ENCODE measurements at places on chromosomes 16 and 17.

DNA sequence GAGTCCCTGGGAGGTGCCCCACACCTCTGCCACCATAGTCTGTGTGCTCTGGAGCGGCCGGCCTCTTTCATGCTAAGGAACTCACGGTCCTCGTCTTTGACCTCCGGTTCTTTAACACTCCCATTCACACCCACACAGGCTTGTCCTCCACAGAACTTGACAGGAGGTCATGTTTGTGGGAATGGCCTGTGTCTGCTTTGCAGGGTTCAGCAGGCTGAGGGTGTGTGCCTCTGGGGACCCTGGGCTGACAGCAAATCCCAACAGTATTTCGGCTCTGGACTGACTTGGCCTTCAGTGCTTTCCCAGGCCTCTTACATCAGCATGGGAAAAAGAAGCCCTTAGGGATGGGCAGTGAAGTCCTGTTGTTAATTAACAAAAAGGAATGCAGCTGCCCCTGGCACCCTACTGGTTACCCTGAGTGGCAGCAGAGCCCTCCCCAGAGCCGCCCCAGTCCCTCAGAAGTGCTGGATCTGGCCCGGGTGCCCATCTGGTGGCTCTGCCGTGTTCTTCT lies 35.4 kb upstream of the ADORA2B start:
- no peak for DNase-seq

DNA sequence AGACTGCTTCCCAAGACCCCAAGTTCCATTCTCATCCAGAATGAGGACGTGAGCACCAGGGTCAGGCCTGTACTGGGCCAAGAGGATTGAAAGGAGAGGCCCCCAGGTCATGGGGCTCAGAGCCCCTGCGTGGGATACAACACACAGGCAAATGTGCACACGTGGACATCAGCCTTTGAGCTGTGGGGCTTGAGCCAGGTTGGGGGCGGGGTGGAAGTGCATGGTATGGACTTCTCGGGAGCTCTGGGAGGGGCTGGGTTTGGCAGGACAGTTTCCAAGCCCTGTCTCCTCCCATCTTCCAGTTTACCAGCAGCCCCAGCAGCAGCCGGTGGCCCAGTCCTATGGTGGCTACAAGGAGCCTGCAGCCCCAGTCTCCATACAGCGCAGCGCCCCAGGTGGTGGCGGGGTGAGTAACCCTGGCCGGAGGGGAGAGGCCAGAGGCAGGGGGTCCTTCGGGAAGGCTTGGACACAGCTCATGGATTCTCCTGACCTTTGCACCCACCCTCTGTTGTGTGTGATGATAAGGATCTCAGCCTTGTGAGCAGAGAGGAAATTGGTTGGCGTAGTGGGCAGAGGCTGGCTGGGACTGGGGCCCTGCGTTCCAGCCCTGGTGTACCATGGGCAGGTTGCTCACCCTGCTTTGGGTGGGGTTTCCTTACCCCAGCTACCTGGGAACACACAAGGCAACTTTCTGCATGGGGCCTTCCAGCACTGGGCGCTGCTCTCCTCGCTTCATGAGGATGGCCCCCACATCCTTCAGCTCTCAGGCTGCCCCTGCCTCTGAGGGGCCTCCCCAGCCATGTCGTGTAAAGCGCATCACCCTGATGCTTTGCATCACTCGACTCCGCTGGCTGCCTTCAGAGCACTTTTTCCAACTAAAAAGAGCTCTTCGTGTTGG lies 10.4 kb upstream of the LASP1NB start:
- DNase-seq, result no peak

DNA sequence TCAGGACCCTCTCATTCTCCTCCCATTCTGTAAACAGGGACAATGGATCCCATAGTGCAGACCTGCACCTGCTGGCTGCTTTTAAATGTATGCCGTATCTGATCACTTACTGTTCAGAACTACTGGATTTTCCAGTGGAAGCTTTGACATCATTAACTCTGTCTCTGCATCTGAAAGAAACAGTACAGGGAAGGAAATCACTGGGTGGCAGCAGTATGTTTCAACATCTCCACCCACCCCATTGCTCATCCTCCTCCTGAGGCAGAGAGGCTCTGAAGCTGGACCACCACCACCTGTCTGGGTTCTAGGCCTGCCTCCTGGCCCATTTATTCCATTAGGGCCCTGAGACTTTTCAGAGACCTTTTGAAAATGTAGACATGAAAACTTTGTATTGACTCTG lies 2.6 kb downstream of the CCL15 start:
- DNase-seq, result no peak

- DNase-seq, result no peak
These were observed 589 bp downstream of the CLCN7 start for GRCh38 chr16:1474082-1474795.

GRCh38 chr16:69209735-69210134 lies 22.8 kb downstream of the SNTB2 start:
- DNase-seq, result no peak

DNA sequence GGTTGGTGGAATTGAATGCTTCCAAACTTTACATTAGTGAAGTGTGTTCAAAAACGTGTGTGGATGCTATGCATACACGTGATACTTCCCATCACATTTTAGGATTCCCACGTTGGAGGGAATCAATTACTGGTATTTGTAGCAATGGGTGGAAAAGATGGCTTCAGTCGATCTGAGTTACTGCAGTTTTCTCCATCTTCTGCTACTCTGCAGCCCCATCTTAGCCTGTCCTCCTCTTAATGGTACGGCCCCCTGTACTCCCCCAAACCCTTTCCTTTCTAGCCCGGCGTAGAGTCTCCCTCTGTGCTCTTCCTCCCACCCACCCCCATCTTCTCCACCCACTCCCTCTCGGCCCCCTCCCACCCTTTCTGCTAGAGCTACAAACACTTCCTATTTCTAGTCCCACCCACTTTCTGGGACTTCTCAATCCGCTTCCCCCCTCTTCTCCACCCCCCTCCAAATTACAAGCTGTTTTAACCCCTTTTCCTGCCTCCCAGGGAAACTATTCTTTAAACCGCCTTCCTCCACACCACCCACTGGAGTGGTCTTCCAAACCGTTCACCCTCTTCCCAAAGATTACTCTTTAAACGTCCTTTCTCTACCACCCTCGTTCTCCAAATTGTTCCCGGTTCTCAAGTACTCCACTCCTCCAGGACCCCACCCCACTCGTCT lies 1.1 kb downstream of the CHTF8 start:
- no peak for DNase-seq

DNA sequence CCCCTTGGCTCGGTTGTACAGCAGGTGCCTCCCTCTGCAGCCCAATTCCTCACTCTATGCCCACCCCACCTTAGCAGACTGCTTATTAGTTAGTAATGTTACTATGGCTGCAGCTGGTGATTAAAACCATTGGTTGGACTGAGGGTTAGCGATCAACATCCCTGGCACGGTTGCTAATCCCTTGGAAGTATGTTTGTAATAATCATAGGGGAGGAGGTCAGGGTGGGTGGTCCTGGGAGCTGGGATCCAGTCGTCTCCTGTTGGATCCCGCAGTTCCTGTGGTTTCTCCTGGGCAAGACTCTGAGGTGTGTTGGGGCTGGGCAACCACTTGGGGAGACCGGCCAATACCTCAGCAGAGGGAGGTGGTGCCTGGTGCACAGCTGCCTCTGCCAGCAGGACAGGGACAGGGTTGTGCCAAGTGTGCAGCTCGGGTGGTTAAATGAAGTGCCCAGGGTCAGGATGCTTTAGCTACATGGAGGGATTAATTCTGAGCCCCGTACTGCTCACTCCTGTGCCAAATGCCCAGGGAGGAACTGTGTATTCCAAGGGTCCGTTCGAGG lies 38.0 kb downstream of the FZD2 start:
- DNase-seq, result no peak

DNA sequence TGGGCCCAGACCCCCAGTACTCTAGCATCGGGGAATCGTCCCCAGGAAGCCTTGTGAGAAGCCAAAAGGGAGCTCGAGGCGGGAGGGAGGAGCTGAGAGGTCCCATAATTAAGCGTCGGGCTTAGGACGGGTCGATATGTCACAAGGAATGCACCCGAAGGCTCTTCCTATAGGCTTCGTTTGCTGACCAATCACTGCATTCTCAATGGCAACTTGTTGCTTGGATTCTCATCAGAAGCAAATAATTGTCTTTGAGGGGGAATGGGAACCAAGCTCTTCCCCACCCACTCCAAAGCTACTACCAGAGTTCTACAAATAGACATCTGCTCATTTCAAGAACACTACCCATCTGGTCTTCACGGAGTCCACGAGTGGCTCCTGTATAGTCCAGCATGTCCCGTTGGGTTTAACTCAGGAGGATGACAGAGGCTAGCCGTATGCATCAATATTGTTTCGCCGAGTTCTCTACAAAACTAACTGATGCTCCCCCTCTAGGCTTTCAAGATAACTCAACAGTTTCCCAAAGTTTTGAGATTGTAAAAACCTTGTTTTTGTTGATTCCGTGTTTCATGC lies 628 bp upstream of the BLMH start:
- DNase-seq, result no peak

DNA sequence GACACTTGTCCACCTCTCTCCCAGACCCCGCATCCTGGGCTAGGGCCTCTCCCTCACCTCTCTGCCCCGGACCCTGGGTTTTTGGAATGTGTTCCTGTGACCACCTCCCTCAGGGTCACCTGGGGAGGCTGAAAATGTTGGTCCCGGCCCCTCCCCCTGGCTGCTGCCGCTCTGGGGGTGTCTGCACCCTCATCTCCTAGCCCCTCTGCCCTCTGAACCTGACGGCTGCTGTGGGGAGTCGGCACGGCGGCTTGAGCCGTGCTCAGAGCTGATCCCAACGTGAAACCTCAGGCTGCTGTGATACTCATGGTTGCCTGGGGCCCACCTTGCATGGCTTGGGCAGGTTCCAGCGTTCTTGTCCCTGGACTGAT lies 42.8 kb downstream of the ADCY7 start:
- DNase-seq, result no peak

- no peak for DNase-seq
These were observed 12.5 kb upstream of the SLC16A11 start for GRCh38 chr17:7056386-7056785.

- no peak for DNase-seq
These were observed 112.4 kb downstream of the XYLT1 start for GRCh38 chr16:17358355-17358754.

DNA sequence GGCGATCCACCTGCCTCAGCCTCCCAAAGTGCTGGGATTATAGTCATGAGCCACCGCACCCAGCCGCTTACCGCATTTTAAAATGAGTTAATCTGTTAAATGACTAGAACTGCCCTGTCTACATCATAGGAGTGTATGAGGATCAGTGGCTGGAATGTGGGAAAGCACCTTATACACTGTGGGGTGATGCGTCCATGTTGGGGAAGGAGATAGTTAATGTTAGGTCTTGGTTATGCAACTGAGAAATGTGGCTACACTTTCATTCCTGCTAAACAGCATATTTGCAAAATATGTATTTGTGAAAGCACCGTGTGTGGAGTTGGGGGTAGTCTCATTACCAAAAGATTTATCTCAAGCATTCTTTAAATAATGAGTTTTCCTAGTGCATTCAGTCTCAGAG lies 107.6 kb downstream of the SPACA3 start:
- no peak for DNase-seq

DNA sequence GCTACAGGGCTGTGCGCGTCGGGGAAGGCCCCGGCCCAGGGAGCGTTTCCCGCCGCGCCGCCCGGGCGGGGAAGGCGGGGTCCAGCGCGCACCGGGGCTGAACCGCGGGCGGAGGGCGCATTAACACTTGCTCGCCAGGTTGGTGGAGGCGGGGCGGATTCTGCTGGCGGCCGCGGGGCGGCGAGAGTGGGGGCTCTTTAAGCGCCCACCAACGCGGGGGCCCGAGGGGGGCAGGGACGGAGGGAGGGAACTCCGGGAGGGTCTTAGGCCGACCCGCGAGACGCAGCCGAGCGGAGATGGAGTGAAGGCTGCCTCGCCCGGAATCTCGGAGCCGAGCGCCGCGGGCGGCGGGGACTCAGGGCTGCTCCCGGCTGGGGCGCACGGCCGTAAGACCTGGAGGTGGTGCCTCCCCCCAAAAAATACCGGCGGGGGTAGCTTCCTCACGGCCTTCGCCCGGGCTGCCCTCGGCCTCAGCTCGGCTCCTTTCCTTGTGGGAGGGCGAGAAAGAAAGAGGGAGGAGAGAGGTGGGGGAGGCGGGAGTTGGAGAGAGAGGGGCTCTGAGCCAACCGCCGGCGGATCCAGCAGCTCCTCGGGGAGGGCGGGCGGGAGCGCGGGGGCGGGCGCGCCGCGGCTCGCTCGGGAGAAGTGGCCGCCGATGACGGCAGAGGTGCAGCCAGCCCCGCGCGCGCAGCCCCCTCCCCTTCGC lies 415 bp upstream of the FOXF1 start:
- peak; percentile 19 for DNase-seq

GRCh38 chr16:88341551-88342290 lies 41.0 kb upstream of the ZNF469 start:
- no peak for DNase-seq

- no peak for DNase-seq
These were observed 13.8 kb downstream of the PKD1 start for GRCh38 chr16:2121853-2122252.

DNA sequence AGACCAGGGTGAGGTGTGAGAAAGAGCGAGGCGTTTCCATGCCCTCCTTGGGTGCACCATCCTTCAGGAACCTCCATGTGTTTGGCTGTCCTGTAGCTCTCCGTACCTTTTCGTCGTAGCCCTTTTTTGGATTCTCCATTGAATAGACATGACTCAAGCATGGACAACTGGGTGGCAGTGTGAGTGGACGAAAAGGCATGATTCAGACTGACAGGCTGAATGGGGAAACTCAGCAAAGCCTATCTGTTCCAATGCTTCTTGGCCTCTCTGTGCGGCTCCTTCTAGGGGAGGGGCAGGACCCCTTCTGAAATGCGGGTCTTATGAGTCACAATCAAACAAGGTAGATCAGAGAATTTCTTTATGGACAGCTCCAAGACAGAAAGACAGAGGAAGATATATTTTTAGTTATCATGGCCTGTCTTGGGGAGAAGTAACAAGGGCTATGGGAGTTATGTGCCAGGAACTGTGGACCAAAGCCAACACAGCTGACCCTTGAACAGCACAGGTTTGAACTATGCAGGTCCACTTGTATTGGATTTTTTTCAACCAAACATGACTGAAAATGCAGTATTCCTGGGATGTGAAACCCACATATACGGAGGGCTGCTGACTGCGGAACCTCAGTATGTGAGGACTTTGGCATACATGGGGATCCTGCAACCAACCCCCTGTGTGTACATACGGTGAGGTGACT lies 22.9 kb downstream of the ADORA2B start:
- DNase-seq, result no peak

DNA sequence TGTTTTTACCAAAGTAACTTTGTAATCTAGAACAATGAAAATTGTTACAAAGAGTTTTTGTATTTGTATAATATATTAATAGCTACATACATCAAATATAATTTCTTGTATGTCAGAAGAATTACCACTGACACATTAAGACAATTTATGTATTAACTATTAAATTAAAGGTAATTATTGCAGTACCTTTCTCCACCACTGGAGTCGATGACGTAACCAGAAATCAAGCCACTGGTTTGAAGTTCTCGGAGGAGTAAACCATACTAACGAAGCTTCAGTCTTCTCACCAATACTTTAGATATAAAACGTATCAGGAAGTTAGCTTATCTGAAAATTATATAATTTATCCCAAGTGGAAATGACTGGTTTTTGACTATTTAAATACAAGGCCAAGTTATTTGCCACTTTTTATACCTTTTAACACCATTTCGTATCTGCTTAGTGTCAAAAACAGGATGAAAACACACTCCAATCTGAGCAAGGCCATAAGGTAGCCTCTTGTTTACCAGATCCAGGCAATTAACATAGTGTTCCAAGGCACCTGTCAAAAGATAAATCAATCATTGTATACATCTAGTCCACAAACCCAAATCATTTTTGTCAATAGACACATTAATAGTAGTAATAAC lies 4.3 kb downstream of the POLG2 start:
- no peak for DNase-seq
